ENCODE measurements at places on chromosomes 1 and 21. TPM values are rescaled to one million over a fixed set of nuclear protein-coding genes. Genes with fewer than 3 reads are reported as not detected.

The PRAMEF17 gene
- total RNA-seq = not detected

The STMN1 gene
- total RNA-seq = 314 TPM

The ATP6V0B gene
- 176 TPM for total RNA-seq

The OR2T35 gene
- not detected for total RNA-seq

The IRF6 gene
- total RNA-seq = 0.05 TPM

- no peak for DNase-seq
Measured at GRCh38 chr1:71039661-71040262, 7.9 kb downstream of the PTGER3 start.

DNA sequence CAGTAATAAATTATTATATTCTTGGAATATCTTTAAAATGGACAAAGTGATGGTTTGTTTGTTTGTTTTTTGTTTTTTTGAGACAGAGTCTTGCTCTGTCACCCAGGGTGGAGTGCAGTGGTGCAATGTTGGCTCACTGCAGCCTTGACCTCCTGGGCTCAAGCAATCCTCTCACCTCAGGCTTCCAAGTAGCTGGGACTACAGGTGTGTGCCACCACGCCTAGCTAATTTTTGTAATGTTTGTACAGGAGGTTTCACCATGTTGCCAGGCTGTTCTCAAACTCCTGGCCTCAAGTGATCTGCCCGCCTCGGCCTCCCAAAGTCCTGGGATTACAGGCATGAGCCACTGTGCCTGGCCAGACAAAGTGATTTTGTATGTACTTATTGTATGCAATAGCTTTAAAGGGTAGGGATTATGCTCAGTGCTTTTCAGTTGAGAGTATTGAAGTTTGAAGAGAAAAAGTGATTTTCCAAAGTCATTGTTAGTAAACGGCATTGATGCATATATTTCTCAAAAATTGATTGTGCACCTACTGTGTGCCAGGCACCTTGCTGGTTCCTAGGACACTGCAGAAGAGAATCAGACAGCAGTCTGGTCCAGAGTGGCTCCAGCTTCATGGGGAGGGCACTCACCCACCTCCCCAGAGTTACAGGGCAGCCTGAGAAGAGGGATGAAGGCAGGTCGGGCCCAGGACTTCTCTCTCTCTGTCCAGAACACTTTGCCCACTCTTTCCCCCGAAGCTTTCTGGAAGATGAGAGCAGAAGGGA lies 34.2 kb upstream of the TTC22 start:
- DNase-seq = no peak

GRCh38 chr1:178664278-178664677 lies 60.8 kb upstream of the RALGPS2 start:
- DNase-seq = no peak

- no peak for DNase-seq
Measured at GRCh38 chr1:219581344-219581743, 31.6 kb downstream of the ZC3H11B start.

DNA sequence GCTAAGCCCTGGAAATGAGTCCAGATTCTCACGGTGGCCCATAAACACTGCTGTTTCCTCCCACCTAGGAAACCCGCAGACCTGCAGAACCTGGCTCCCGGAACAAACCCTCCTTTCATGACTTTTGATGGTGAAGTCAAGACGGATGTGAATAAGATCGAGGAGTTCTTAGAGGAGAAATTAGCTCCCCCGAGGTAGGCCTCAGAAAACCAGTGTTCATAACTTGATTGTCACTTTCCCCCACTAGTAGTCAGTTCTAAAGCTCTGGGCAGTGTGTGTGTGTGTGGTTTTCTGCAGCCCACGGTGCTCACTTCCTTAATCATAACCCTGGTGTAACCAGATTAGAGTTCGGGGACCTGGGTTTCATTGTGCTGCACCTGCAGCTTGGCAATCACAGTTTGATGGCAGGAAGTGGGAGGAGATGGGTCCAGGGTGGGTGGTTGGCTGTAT lies 39.1 kb downstream of the CLIC6 start:
- no peak for DNase-seq

DNA sequence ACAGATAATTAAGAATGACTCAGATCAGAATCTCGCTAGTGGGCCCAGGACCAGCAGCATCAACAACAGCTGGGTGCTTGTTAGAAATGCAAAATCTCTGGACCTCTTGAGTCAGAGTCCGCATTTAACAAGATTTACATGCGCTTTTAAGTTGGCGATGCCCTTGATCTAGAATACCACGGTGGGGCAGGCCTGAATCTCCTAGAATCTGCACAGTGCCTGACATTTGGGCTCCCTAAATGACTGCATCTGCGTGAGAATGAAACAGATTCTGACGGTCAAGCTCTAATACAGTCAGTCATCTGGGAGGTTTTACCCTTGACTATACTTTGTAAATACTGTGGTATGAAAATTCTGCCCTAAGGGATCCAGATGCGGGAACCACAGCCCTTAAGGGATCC lies 17.2 kb upstream of the RAB29 start:
- DNase-seq = no peak

DNA sequence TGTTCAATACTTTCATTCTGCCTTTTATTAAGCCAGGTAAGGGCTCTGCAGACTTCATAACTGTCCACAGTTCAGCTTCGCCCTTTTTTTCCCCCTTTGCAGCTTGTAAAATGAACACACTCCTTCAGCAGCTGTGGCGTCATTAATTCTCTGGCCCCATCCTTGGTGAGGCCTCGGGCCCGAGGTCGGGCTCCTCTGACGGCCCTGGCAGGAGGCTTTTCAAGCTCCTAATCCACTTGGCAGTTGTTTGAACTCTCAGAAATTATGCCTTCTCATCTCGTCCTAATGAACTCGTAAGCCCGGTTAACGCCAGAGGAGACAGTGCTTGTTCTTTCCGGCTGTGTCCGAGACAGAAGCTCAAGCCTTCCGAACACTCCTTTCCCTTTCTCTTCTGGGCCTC lies 18.1 kb upstream of the EPHA8 start:
- DNase-seq = no peak

- DNase-seq = no peak
Measured at GRCh38 chr1:220296981-220297380, 24.7 kb upstream of the RAB3GAP2 start.

DNA sequence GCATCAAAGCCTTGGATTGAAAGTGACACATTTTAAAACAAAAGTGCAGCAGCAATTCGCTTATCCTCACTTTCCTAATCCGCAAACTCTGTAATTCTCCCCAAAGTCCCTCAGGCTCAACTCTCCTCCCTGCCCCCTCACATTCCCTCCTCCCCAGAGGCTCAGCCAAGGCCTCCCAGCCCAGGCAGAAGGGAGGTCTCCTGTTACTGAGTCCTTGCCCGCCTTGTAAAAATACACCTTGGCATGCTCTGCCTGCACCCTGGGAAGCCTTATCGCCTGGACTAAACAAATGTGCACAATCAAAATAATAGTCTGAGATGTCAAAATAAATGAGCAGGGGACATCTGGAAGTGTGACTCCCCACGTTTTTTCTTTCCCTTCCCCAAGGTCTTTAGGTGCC lies 109.7 kb downstream of the PLXNA2 start:
- no peak for DNase-seq

DNA sequence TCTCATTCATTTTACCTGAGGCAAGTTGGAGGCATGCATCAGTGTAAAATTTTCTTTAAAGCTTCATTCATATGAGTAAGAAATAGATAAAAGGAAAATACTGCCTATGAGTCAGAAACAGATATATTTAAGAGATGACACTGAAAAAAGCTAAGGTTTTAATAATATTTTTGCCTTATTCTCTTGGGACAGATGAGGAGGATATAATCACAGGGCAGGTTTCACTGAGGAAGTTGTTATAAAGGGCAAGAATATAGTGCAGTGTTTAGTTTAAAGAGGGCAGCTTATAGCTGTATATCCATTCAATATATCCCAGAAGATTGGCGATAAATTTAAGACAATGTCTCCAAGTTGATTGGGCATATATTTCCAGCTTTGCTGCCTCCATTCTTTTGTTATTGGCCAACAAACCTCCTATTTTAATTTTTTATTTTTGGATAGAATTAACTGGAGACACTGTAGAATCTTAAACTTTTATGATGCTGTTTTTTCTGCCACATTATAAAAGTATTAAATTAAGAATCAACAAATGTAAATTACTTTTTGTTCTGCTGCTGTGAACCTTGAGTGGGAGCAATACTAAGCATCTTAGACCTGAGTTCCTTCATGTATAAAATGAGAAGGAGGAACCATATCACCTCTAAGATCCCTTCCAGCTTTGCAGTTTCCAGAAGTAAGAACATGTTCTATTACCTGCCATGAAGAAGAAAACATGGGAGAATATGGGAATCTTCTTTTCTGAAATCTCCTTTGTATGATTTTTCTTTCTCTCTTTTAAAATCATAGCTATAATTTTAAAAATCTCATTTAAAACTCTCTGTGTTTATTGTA lies 171.6 kb downstream of the S1PR1 start:
- no peak for DNase-seq

GRCh38 chr1:226710501-226710900 lies 28.6 kb downstream of the ITPKB start:
- no peak for DNase-seq

DNA sequence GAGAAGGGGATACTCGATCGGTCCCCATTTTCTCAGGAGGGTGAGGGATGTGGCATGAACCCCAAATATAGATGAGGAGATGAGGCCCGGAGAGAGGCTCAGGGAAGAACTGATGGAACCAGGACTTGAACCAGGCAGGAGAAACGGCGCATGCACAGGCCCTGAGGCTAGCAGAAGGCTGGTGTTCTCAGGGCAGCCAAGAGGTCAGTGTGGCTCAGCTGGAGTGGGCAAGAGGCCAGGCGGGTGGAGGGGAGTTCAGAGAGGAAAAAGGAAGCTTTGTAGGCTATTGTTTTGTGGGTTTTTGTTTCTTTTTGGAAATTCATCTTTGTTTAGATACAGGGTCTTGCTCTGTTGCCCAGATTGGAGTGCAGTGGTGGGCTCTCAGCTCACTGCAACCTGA lies 122.0 kb downstream of the LACTBL1 start:
- DNase-seq = no peak

Measured in HT1080 (cell line).